ENCODE measurements at places on chromosomes 7 and 10.

DNA sequence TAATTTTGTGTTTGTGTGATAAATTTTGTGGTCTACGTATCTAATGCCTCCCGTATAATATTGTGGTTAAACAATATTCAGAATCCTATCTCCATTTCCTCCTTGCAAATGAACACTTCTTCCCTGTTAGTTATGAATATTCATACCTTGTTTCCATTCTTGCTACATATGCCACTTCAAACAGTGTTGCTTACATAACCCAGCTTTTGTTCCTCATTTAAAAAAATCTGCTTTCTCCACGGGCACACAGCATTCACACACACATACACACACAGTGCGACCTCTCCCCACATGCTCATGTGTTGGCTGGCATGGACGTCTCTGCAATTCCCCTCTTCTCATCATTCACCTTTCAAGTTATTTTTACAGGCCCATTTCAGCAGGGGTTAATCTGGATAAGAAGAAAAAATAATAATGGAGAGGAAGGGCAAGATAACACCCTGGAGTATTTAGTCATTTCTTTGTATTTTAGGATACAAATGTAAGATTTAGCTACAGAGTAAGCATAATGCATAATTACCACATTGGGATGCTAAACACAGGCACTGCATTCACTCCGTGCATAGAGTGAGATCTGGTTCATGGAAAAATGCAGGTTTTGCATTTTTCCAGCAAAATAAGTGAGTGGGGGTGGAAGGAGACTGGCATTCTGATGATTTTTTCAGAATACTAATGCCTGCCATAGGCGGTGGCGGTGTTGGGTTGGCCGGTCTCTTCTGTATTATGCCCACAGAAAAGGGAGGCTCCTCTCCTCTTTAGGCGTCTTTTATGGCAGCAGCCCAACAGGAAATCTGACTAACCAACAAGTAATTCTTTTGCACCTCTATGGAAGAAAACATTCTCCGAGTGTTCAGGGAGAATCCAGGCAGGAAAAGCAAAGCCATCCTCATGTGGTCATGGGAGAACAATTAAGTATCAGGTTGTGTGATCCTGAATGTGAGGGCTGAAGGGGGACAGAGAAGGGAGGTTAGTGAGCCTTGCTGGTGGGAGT lies 31.7 kb upstream of the ELMO1 start:
- no peak for DNase-seq

DNA sequence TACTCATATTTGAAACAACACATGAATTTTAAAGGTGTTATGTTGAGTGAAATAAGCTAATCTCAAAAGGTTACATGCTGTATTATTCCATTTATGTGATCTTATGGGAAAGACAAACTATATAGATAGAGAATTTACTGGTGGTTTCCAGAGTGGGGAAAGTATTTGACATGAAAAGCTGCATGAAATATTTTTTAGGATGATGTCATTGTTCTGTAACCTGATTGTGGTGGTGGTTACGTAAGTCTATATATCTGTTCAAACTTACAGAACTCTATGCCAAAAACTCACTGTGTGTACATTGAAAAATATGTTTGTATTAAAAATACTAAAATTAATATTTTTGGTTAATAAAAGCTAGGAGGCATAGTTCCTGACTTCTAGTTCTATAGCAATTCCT lies 453.0 kb downstream of the SORCS3 start:
- DNase-seq: no peak

GRCh38 chr7:11168650-11169170 lies 195.0 kb downstream of the PHF14 start:
- no peak for DNase-seq

DNA sequence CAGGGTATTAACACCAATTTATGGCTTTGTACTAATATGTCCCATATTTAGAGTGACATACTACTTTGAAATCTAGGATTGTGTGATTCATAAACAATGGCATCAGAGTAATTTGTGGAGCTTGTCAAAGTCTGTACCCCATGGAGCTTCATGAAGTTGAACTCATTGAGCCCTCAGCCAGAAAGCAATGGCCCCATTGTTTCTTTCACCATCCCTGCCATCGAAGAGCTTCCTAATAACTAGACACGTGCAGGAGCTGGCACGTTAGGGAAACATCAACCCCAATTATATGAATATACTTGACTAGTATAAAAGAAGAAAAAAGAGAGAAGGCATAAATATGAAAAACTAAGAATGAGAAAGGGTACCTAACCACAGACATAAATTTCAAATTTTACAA lies 206.6 kb downstream of the CXCL12 start:
- no peak for DNase-seq

DNA sequence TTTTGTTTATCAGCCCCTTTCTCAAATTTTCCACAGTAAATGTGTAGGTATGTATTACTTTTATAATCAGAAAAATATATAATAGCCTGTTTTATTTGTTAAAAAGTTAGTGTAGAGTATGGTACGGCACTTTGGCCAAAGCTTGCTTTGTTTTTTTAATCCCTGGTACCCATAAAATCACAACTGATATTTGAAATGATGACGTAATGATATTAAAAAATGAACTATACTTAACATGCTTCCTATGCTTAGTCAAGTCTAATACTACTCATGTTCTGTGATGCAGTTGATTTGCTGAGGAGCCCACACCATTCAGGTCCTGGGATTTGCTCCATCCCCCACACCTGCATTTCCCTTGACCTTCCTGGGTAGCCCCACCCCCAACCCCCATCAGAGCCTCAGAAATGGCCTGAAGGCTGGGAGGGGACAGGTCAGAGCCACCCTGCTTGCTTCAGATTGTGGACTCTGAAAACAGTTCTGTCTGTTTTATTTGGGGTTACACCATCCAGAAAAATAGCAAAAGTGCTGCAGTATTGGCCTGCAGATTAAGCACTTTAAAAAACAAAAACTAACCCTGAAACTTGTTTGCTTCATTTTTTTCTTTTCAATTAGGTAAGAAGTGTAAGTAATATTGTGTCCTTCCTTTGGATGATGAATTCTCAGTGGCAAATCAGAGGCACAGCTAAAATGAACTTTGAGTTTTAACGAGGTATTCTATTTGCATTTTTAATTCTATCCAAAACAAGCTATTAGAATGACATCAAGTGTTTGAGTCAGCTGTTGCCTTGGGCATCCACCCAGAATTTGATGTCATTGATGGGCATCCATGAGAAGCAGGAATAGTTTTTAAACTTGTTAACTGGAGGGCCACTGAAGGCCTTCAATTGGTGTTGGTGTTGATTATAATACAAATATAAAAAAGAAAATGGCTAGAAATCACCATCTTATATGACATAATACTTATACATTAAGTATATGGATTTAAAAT lies 23.3 kb downstream of the PLCE1 start:
- DNase-seq: no peak

- no peak for DNase-seq
Observed at GRCh38 chr7:13115855-13116254, 428.4 kb downstream of the ARL4A start.

DNA sequence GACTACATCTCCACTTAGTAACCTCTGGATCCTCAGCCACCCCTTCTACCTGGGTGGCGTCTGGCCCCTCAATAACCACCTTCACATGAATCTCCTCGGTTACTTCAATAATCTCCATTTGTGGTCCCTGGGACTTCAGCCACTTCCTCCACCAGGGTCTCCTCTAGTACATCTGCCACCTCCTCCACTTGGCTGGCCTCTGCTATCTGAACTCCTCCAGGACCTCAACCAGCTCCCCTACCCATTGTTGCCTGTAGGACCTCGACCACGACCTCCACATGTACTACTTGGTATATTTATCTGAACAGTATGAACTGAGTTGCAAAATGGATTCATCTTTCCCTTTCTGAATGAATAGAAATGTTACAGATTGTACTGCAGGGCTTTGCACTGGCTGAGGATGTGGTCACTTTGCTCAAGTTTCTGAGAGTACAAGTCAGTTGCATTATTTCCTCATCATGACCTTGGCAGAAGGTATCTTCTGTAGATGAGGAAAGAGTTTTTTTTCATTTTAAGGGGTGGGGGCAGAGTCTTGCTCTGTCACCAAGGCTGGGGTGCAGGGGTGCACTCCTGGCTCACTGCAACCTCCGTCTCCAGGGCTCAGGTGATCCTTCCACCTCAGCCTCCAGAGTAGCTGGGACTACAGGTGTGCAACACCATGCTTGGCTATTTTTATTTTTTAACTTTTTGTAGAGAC lies 36.0 kb downstream of the MAT1A start:
- DNase-seq: no peak

DNA sequence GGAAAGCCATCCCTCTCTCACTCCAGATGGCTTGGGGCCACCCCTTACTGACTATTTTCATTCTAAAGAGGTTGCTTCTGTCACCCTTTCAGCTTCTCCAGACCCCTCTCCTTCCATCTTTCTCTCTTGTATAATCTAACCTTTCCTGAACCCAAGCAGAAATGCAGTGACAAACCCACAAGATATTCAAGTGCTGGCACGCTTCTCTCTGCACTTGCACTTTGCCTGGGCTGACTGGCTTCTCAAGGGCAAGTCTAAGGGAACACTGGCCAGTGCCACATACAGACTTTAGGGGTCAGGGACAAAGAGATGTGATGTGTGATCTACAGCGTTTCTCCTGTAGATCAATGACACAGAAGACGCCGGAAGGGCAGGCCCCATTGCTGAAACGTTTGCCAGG lies 150.4 kb upstream of the LANCL2 start:
- DNase-seq: no peak

GRCh38 chr7:158256091-158256816 lies 331.4 kb downstream of the PTPRN2 start:
- no peak for DNase-seq

DNA sequence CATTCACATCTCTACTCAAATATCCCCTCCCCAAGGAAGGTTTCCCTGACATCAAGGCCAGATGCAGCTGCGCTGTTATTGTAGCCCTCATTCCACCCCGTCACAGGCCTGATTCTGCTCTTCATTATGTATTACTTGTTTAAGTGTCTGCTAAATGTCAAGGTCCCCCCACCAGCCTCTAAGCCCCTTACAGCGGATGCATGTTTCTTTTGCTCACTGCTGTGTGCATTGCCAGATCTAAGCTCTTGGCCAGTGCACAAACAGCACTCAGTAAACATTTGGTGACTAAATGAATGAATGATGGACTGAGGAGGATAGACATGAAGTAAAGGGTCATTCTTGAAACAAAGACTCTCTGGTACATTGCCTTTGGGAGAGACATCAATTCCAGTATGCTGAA lies 90.6 kb downstream of the NEBL start:
- DNase-seq: no peak

- no peak for DNase-seq
Observed at GRCh38 chr7:68207676-68208075, 1211.0 kb downstream of the TYW1 start.

DNA sequence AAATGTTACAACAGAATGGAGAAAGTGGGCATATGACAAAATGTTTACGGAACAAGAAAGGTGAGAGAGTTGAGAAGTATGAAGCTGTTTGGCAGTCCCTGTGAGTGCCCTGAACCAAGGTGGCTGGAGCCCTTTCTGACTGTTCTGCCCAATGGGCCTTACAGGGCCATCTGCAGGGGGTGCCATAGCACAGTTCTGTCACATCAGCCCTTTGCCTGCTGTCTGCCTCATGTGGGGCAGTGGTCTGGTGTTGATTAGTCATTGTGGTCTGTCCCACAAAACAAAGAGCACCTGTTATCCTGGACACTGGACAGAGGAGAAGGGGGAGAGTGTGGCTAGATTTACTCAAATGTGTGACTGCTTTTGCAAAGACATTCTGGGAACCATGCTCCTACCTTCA lies 51.5 kb upstream of the OSBPL3 start:
- no peak for DNase-seq

DNA sequence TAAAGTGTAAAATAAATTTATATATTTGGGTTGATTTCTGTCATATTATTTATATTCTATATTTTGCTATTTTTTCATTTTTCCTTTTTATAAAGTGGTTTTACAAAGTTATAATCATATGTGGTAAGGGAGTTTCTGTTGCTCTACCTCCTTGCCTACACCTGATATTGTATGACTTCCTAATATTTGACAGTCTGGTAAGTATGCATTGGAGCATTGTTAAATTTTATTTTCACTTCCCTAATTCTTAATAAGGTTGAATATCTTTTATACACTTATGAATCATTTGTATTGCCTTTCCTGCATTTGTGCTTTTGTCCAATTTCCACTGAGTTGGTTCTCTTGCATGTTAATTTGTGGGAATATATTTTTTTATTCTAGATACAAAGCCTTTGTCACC lies 492.4 kb downstream of the GRID1 start:
- DNase-seq: no peak

- no peak for DNase-seq
Observed at GRCh38 chr7:6403907-6404306, 43.8 kb downstream of the DAGLB start.

DNA sequence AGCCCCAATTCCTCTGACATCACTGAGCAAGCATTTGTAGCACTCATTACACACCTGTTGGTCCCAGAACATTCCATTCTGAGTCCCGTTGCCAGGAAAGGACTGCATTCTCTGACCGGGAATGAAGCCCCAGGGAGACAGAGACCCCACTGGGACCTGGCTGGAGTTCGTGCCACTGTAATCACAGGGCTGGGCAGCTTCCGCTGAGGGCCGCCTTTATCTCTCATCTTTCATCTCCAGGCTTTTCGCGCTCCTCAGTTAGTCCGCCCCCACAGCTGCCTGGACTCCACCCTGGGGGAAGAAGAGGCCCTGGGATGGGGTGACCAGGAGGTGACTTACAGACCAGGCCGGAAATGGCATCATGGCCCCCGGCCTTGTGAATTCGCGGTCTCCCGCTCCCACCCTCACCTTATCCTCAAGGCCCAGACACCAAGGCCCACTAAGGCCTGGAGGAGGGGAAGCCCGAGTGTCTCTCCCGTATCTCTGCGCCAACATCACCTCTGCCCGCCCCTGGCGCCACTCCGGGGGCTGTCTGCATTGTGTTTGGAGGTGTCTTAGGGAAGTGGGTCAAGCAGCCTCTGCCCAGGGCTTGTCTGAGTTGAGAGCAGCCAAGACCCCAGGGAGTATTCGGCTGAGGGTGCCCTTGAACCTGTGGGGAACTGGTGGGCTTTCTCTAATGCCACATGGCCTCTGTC lies 75.4 kb downstream of the PROSER2 start:
- DNase-seq: no peak

DNA sequence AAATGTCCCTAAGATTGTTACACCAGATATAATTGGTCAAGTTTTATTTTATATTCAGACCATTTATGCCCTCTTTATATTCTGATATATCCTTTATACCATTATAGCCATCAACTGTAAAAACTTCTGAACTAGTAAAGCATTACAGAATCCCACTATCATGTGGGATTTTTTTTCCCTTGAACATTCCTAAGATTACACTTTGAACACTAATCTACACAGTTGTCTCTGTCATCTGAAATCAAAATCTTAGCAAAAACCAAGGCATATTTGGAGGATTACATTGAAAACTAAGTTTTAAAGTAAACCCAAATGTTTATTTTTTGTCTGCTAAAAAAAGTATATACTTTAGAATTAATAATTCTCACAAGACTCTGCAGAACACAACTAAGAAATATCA lies 116.2 kb upstream of the GPR22 start:
- no peak for DNase-seq

- no peak for DNase-seq
Observed at GRCh38 chr10:85421421-85421820, 945.2 kb downstream of the GRID1 start.

DNA sequence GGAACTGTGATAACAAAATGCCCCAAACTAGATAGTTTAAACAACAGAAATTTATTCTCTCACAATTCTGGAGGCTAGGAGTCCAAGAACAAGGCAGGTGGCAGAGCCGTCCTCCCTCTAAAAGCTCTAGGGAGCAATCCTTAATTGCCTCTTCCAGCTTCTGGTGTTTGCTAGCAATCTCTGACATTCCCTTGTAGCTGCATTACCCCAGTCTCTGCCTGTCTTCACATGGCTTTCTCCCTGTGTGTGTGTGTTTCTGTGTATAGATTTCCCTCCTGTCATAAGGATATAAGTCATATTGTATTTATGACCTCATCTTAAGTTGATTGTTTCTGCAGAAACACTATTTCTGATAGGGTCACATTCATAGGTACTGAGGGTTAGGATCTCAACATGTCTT lies 177.5 kb downstream of the WNT2 start:
- no peak for DNase-seq
